ENCODE measurements at places on chromosomes 1 and 21. TPM values are rescaled to one million over a fixed set of nuclear protein-coding genes. Genes with fewer than 3 reads are reported as not detected.
A peak's percentile ranks its signal among the peaks of the same experiment; 100 is the strongest.

GRCh38 chr1:88983791-88984559 is 8.5 kb downstream of the KYAT3 start:
- no peak for DNase-seq
- peaks cover 72% of the 10 kb centered on the region for H3K4me1 ChIP-seq
- H3K27me3 ChIP-seq = no peaks in the 10 kb centered on the region
- H3K27ac ChIP-seq = peak overlapping the region; percentile 47
- no peak overlapping the region for H3K4me3 ChIP-seq
- H3K36me3 ChIP-seq = peaks cover 34% of the 10 kb centered on the region

DNA sequence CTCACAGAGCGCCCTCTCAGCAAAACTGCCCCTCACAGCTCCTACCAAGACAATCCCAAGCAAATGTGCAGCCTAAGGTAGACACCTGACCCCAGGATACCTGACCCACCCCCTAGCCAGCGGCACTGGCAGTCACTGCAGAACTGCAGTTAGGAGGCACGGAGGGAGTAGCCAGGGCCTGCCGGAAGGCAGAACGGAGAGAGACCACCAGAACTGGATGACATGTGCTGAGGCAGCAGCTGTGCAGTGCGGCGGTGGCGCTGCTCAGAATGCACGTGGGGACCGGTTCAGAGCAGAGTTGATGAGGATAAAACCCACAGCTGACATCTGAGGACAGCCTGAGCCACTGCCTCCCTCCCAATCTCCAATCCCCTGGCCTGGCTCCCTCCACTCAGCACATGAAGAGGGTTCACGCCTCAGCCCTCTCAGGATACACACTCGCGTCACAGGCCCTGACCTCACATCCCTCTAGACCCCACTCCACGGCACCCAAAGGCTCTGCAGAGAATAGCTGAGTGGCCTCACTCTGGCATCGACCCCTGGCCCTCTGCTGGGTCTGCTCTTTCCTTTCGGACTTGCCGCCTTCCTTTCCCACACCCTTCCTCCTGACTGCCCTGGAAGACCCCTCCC is 29.6 kb downstream of the UBE2G2 start:
- H3K27me3 ChIP-seq = no peaks in the 10 kb centered on the region
- no peaks in the 10 kb centered on the region for H3K4me1 ChIP-seq
- no peak overlapping the region for H3K4me3 ChIP-seq
- H3K36me3 ChIP-seq = no peaks in the 10 kb centered on the region

DNA sequence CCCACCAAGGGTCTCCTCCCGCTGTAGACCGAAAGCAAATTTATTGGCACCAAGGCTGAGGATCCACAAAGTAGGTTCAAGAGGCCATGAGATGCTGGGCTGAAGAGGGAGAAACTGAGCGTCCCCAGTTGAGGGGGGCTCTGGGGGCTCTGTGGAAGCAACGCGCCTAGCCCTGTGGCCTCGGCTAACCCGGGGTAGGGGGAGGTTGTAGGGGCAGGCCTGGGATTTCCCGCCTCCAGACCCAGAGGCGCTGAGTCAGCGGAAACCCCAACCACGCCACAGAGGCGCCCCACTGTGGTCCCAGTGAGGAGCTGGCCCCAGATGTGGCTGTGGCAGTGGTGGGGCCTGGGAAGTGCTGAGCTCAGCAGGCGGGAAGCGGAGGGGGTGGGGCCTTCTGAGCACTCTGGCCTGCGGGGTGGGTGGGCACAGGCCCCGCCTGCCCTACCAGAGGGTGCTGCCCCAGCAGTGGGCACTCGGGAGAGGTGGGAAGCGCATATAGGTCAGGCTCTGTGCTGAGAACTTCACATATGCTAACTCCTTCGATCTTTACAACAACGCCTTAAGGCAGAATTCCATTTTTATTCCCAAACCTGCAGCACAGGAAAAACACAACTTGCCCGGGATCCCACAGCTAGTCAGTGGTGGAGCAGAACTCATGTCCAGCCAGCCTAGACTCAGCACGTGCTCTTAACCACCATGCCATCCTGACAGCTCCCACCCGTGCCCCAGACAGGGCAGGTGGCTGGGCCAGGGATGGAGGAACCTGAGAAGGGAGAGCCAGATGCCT is 1.5 kb upstream of the COL16A1 start:
- H3K36me3 ChIP-seq = no peaks in the 10 kb centered on the region
- no peak overlapping the region for H3K4me3 ChIP-seq
- peak overlapping the region; percentile 58 for H3K27ac ChIP-seq

Gene TFF3
- total RNA-seq = 11.1 TPM

Gene SCP2
- 137 TPM for total RNA-seq

GRCh38 chr1:154325583-154326545 is 539 bp downstream of the ATP8B2 start:
- DNase-seq = peak; percentile 39
- no peaks in the 10 kb centered on the region for H3K36me3 ChIP-seq
- peaks cover 23% of the 10 kb centered on the region for H3K4me1 ChIP-seq
- H3K4me3 ChIP-seq = peak overlapping the region; percentile 61
- H3K27ac ChIP-seq = peak overlapping the region; percentile 92
- peaks cover 72% of the 10 kb centered on the region for H3K27me3 ChIP-seq

GRCh38 chr1:53584777-53585107 is 125.5 kb downstream of the DMRTB1 start:
- H3K36me3 ChIP-seq = no peaks in the 10 kb centered on the region
- no peaks in the 10 kb centered on the region for H3K4me1 ChIP-seq
- no peak overlapping the region for H3K4me3 ChIP-seq
- peaks cover 5% of the 10 kb centered on the region for H3K27me3 ChIP-seq
- H3K27ac ChIP-seq = no peak overlapping the region

DNA sequence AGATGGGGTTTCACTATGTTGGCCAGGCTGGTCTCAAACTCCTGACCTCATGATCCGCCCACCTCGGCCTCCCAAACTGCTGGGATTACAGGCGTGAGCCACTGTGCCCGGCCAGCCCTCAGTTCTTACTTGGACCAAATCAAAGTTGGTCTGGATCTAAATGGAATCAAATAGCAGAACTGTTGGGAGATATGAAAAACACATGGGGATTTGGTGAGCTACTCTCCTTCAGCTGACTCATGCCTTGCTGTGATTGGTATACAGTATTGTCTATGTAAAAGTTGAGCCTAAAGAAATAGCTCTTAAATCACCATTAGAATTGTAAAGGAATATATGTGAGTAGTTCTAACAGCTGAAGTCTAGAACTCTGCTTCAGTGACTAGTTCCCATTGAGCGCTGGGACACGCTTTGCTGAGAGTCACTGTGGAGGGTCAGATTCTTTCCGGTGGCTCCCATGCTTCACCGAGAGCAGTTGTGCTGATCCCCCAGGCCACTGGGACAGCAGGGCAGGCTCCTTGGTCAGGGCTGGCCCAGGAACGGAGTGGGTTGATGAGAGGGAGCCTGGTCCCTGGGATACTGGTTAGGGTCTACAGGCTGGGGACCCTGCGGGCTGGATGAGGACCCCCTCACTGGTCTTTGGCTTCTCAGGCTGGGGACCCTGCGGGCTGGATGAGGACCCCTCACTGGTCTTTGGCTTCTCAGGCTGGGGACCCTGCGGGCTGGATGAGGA is 14.0 kb downstream of the PKNOX1 start:
- no peaks in the 10 kb centered on the region for H3K27me3 ChIP-seq
- DNase-seq = no peak
- H3K4me3 ChIP-seq = no peak overlapping the region
- peaks cover 5% of the 10 kb centered on the region for H3K36me3 ChIP-seq
- H3K4me1 ChIP-seq = no peaks in the 10 kb centered on the region
- no peak overlapping the region for H3K27ac ChIP-seq

GRCh38 chr1:222114536-222115156 is 372.8 kb upstream of the DUSP10 start:
- DNase-seq = no peak
- no peaks in the 10 kb centered on the region for H3K36me3 ChIP-seq
- no peak overlapping the region for H3K27ac ChIP-seq
- no peak overlapping the region for H3K4me3 ChIP-seq
- H3K27me3 ChIP-seq = no peaks in the 10 kb centered on the region

Gene SLFNL1
- total RNA-seq = 4.9 TPM

DNA sequence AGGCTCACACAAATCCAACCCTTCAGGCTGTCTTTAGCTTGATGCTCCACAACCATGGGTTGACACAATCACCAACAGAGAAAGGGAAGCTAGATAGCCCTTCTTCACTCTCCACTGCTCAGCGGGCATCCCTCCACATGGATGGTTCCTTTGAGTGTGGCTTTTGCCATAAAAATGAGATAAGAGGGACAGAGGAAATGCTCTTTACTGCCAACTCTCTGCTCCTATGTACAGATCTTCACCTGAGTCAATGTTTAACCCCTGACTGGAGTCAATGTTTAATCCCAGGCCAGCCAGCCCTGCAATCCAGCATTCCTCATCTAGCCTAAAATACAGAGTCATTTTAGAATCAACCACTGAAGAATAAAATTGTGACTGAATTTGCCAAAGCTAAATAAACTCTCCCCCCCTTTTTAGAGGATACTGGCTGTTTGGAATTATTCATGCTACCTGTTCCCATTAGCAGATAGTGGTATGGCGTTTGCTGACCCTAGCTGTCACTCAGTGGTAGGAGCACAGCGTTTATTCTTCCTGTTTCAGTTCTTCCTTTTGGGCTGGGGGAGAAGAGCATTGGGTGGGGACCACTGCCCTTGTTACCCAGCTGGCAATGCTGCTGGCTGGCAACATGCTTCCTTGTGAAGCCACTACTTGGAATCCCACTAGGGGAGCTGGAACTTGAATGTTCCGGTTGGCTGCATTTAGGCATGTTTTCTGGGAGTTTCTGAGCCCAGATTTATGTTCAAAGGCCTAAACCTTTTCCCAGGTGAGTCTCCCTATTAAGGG is 5.2 kb upstream of the PIGR start:
- H3K36me3 ChIP-seq = no peaks in the 10 kb centered on the region
- H3K27ac ChIP-seq = no peak overlapping the region
- H3K27me3 ChIP-seq = no peaks in the 10 kb centered on the region
- no peak for DNase-seq
- no peak overlapping the region for H3K4me3 ChIP-seq

GRCh38 chr1:206655471-206655882 is 20.1 kb downstream of the DYRK3 start:
- H3K27me3 ChIP-seq = peaks cover 7% of the 10 kb centered on the region
- no peak overlapping the region for H3K27ac ChIP-seq
- no peak overlapping the region for H3K4me3 ChIP-seq
- no peak for DNase-seq
- peaks cover 11% of the 10 kb centered on the region for H3K4me1 ChIP-seq

- no peaks in the 10 kb centered on the region for H3K27me3 ChIP-seq
- peaks cover 70% of the 10 kb centered on the region for H3K4me1 ChIP-seq
- H3K4me3 ChIP-seq = no peak overlapping the region
- no peak for DNase-seq
- no peaks in the 10 kb centered on the region for H3K36me3 ChIP-seq
- H3K27ac ChIP-seq = peak overlapping the region; percentile 28
These were observed 160.2 kb downstream of the DHRS3 start for GRCh38 chr1:12457771-12458170.

DNA sequence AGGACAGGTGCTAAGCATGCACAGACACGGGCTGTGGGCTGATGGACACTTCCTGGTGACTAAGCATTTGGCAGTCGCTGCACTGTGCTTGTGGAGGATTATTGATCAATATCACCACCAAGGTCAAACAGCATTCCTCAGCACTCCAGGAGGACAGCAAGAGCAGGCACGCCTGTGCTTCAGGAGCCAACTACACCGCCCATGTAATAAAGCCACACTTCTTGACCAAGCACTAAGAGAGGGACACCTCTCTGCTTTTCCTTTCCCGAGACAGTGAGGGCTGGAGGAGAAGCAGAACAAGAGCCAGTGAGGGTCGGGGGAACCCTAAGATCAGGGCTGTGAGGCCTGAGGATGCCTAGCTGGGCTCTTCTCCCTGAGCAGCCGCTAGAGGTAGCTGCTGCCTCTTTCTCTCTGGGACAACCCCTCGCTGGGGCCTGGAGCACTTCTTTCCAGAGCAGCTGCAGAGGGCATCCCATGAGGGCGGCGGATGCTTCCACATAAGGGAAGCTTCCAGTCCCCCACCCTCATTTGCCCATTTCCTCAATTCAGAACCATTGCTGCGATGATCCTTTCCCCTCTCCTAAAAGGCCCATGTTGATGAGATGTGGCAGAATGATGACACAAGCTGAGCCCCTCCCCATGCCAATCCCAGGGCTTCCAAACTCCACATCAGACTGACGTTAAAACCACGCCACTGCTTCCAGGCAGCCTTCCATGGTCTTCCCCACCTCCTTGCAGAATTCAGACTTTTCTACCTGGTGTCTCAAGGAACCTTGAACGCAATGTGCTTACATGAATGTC is 19.1 kb downstream of the RAB7B start:
- H3K4me1 ChIP-seq = no peaks in the 10 kb centered on the region
- peak; percentile 26 for DNase-seq
- no peak overlapping the region for H3K27ac ChIP-seq
- H3K4me3 ChIP-seq = no peak overlapping the region

- no peak for DNase-seq
- H3K27me3 ChIP-seq = no peaks in the 10 kb centered on the region
- no peaks in the 10 kb centered on the region for H3K4me1 ChIP-seq
These were observed at the start of gene NTMT2 for GRCh38 chr1:170145770-170146676. NTMT2 (plus strand) TSS chr1:170145959; CDS start chr1:170146108, 149 bp downstream.
